Activated T-helper 1 cell treated with anti-CD3 and anti-CD28 coated beads, Interleukin-12 subunit alpha, Interleukin-12 subunit beta, Interleukin-2, Interleukin-4 antibody, amounts not matched to agents 30 ng/mL and 10 ng/mL and 1 ng/mL, durations not matched to agents 14 hours and 24 hours and 36 hours (primary cell): ENCODE measurements at places on chromosomes 3 and 15. TPM values are rescaled to one million over a fixed set of nuclear protein-coding genes. Genes with fewer than 3 reads are reported as not detected.

DNA sequence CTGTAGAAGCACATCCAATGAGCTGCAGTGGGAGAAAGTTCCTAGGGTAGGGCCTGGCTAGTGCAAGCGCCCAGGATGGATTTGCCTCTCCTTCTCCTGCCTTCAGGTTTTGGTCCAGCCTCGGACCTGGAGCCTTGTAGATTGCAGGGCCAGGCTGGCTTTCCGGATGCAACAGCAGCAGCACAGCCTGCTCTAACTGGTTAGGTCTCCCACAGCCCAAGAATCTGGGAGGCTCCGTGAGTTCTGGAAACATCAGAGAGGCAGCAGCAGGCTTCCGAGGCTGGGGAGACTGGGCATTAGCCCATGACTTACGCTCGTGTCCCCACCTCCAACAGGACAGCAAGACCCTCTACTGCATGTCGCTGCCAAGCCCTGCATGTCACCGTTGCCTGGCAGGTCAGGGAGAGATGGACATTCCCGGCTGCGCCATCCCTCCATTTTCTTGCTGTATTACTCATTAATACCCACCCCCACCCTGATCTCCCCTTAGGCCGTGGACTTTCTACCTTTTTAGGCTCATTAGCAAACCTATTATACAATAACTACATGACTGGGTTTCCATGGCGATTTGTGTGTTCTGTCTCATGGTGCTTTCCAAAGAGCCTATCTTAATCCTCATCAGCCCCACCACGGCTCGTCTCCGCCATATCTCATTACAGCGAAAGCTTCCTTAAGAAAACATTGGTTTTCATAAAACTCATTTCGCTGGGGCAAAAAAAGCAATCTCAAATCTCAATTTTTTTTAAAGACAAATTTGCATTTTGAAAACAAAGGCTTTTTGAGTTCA lies 40.9 kb upstream of the RGMA start:
- DNase-seq: no peak

GRCh38 chr3:196193736-196194541 lies 17.3 kb downstream of the ZDHHC19 start:
- no peak for DNase-seq

GRCh38 chr3:188507244-188507720 lies 353.3 kb downstream of the LPP start:
- no peak for DNase-seq

DNA sequence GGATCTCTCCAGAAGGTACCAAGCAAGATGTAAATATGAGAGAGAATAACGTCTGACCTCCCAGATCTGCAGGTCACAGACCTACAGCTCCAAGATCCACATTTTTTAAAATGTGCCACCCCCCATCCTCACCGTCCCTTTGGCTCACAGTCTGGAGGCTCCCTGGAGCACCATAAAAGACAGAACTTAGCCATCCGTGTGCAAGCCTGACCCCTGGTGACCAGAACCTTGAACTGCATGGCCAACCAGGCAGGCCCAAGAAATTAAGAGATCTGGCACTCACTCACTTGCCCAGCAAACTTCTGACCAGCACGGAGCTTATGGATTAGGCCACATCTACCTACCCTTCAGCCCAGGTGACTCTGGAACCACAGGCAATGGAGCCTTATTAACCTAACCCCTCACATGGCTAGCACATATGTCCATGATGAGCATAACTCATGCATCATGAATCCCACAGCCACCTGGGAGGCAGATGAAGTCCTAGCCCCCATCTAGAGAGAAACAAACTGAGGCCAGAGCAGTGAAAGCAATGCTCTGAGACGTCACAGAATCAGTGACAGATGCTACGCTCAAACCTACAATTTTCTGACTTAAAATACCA lies 275.3 kb downstream of the UACA start:
- DNase-seq: peak; percentile 61

Gene SERINC4
- 0.39 and 0.41 TPM in 2 replicates for total RNA-seq

- DNase-seq: peak; percentile 62
Measured at GRCh38 chr15:101320501-101321052, 25.5 kb upstream of the SNRPA1 start.

Gene THSD4
- total RNA-seq: not detected in 2 replicates

DNA sequence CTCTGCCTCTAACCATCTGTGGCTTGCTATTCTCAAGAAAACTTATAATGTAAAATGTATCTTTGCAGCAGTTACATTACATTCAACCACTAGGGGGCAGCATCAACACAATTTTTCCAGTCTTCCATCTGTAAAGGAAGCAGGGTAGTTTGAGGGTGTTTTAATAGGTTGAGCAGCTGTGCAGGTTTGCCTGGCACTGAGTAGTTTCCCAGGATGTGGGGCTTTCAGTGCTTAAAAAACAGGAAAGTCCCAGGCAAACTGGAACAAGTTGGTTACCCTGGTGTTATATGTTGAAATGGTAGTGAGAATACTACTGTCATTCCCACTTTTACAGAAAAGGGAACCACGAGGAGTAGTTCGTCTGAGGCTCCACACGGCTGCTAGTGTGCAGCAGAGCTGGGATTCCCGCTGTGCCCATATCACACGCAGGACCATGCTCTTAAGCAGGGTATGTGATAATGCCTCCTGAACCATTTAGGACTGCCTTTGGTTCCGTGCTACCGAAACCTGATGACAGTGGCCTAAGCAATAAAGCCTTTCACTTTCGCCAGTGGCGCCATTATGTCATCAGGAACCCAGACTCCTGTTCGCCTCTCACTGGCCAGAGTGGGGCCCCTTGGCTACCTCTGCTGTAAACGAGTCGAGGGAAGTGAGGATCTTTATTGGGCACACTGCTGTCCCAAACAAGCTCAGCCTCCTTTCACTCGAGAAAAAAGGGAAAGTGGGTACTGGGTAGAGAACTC lies 64.7 kb upstream of the ZBTB38 start:
- peak; percentile 52 for DNase-seq

- DNase-seq: no peak
Measured at GRCh38 chr15:34188711-34189110, 21.2 kb downstream of the KATNBL1 start.

DNA sequence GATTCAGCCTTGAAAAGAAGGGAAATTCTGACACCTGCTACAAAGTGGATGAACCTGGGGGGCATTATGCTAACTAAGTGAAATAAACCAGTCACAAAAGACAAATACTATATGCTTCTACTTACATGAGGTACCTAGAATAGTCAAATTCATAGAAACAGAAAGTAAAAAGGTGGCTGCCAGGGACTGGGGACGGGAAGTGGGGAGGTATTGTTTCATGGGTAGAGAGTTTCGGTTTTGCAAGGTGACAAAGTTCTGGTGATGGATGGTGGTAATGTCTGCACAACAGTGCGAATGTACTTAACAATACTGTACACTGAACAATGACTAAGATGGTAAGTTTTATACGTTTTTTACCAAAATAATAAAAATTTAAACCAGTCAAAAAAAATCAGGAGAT lies 4.8 kb downstream of the IDH2 start:
- DNase-seq: peak; percentile 75

GRCh38 chr3:54962200-54962599 lies 34.3 kb upstream of the LRTM1 start:
- no peak for DNase-seq

DNA sequence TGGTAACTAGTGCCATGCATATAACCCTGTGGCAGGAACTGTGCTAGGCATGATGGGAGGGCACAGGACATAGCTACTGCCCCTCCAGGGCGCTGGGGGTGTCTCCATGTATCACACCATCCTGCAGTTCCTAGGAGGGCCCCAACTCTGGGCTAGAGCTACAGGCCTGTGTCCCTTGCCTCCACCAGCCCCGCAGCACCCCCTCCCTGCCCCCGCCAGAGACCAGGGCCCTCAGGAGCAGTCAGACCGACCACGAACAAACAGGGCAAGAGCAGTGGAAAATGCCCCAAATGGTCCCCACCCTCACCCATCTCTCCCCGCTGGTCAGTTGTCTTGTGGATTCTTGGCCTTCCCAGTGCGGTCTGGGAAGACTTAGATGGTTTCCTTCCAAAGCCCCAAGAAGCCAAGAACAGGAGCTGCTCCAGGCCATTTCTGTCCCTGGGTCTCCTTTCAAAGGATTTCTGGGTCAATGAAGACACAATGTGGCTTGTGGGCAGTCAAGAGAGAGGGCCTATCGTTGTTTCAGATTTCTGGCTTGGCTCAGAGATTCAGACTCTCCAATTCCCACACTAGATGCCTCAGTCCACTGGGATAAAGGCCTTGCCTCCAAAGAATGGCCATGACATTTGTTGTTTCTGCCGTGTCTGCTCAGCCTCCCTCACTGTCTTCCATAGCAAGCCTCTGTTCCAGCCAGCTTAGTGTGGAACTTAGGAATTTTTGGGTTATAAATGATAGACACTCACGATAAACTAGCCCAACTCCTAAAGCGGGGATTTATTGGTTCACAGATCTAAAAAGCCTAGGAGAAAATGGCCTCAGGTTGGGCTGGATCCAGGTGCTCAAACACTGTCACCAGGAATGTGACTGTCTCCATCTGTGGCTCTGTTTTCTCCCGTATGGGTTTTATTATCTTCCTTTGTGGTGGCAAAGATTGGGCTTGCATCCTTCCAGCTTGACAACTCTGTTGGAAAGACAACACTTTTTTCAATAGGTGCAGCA lies 80.6 kb downstream of the LSM3 start:
- DNase-seq: no peak

GRCh38 chr3:98769448-98769847 lies 6.3 kb downstream of the ST3GAL6 start:
- no peak for DNase-seq

Gene SEMA3G
- total RNA-seq: 0.13 TPM in 1 of 2 replicates, not detected in the other

DNA sequence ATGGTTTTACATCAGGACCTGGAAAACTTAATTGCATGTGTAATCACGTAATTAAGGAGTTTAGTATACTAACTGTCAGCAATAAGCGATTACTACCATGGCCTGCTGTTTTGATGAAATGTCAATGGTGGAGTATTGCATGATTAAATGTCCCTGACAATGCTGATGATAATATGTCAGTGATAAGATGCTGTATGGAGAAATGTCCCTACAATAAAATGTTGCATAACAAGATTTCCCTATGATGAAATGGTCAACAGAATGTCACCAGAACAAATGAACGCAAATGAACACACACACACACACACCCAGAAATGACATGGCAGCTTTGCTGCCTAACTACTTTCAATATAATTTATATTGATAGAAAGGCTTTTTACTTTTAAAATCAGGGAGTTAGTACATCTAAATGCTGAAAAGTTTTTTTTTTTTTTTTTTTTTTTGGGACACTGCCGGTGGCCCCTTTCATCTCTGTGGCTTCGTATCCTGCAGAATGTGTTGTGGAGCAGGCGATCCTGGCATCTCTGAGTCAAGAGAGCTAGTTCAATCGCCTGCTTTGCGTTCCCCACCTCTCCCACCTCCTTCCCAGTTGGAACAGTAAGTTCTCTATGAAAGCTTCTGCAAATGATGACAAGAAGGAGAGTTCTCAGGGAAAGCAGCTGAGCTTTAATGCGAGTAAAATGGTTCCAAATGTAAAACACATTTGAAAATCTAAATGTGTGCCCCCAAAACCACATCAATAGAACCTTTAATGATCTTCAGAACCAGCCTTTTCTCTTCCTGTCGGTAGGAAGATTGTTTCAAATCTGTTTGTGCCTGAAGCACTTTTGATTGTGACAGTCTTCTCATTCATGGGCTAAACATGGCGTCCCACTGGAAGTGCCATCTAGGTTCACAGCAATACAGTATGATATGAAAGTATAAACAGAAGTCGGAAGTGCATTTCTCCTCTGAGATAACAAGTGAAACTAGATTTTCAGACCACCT lies 170.1 kb upstream of the GBE1 start:
- no peak for DNase-seq

DNA sequence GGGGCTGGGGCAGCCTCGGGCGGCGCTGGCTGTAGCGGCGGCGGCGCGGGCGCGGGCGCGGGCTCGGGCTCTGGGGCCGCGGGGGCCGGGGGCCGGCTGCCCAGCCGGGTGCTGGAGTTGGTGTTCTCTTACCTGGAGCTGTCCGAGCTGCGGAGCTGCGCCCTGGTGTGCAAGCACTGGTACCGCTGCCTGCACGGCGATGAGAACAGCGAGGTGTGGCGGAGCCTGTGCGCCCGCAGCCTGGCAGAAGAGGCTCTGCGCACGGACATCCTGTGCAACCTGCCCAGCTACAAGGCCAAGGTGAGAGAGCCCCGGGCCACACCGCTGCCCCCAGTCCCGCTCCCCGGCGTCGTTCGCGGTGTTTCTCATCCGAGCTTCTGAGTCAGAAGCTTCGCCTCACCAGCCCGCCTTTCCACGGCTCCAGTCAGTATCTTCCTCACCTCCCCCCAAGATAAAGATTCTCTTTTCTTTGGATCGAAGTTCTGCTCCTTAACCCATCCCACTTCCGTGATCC lies 600 bp downstream of the FBXO45 start:
- DNase-seq: peak; percentile 41

DNA sequence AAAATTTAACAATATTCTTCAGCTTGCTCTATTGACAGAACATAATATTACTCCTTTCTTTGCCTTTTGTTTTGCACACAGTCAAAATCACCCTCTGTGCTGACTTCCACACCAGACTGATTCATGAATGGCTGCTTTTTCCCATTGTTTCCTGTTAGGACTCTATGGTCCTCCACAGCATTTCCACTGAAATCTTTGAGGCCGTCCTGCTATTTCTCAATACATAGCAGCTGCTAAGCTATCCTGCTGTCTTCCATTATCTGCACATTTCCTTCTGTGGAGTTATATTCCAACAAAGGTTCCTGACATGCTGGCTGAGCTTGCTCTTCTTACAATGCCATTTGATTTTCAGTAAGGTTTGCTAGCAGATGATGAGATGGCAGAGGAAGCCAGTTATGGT lies 153.3 kb downstream of the EPHA3 start:
- DNase-seq: no peak

DNA sequence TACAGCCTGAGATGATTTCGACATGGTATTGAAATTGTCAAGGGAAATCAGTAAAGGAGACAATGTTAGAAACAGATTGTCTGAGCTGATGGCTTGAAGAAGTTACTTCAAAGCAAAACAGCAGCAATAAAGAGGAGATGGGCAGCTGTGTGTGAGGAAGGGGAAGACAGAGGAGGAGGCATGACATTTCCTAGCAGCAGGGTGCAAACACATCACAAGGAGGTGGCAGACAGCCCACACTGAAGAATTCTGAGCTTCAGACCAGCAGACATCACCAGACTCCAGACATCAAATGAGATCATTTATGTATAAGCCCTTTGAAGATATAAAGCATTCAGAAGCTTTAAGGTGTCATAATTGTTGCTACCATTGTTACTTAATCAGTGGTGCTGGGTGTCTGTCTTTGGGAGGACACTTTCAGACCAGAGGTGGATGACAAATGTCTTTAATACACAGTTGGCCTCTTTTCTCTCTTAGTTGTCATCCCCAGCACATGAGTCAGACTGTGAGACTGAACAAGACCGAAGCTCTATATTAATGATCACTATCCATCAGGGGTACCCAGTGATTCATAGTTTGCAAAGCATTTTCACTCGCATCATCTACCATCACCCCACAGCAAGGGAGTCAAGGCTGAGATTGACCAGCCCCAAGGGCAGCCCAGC lies 203.9 kb downstream of the MINAR1 start:
- DNase-seq: no peak

- no peak for DNase-seq
Measured at GRCh38 chr3:72636969-72637597, 211.2 kb downstream of the SHQ1 start.

GRCh38 chr15:43091859-43092258 lies 14.0 kb downstream of the UBR1 start:
- no peak for DNase-seq

Gene FAM131A
- 7.5 and 9.2 TPM in 2 replicates for total RNA-seq
